ENCODE measurements at places on chromosomes 2 and 18. TPM values are rescaled to one million over a fixed set of nuclear protein-coding genes. Genes with fewer than 3 reads are reported as not detected.

CROCC2 gene
- not detected for total RNA-seq

PTPRN gene
- 0.09 TPM for total RNA-seq

GLI2 gene
- not detected for total RNA-seq

KCNIP3 gene
- not detected for total RNA-seq

DNA sequence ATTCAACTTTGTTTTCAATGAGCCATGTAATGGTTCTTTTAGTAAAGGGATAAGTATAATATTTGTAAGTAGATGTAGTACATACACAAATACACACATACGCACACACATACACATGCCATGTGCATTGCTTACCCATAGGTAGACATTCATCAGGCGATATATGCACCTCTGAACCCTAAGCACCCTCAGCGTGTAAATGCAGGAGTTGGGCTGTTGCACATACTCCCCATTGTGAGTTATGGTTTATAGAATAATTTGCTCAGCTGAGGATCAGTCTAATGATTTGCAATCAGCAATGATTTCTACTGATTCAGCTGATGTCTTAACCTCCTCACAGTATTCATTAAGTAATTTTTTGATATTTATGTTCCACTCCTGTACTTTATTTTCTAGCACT, 217.6 kb upstream of the ETAA1 start:
- DNase-seq = no peak

DNA sequence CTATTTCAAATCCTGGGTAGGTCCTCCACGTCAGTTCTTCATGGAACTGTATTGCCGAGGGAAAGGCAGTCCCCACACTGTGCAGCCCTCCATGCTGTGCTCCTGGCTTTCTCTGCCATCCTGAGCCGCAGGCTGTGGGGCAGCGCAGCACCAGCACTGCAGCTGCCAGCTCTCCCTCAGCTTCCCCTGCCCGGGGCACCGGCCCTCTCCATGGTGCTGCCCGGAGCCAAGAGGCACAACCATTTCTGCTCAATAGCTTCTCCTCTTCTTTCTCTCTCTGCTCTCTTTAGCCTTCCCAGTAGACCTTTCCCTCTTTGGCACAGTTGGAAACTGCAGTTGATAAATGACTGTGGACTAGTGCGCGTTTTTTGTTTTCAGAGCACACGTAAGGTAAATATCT, 12.1 kb downstream of the ANKRD23 start:
- no peak for DNase-seq

DNA sequence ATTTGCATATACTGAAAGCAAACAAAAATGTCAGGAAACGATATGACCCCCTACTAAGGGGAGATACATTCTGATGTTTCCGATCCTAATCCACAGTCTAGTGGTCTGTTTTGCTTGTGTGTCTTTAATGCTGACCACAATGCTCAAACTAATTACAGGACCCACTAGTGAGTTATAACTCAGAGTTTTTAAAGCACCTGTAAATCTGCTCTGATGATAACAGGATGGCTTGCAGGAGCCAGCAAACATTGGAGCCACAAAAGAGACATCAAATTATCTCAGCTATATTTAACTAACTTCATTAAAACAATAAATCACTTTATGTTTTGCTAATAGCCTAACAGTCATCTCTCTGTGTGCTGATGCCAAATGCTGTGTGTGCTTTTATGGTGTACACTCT, 300.3 kb downstream of the NBAS start:
- no peak for DNase-seq

DNA sequence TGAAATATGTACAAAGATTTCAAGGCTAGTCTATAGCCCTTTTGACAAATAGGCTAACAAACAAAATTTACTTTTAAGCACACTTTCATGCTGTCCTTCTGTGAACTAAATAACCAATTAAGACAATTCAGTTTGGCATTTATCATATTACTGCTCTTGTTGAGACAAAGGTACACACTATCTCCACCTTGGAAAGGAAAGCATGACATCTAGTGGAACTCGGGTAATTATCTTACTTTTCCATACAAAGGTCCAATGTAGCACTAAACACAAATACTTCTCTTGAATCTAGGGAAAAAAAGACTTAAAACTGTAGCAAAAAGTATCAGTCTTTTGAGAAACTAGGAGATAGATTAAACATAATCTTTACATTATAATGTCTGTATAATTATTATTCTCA, 125.0 kb upstream of the CD226 start:
- no peak for DNase-seq

DNA sequence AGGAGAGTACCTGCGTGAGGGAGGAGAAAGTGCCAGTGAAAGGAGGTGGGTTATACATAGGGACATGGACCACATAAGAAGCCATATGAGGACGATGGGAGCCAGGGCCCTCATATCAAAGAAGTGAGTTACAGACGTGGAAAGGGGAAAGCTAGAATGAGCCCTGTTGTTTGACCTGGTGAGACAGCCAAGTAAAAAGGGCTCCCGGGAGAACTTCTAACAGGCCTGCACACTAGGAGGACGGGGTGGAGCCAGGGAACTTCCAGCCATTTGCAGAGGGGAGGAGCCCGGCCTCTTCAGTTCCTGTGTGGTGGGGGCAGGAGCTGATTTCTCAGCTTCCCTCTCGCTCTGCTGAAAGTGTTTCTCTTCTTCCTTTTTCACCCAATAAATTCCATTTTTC, 84.1 kb upstream of the SLC66A3 start:
- no peak for DNase-seq

DNA sequence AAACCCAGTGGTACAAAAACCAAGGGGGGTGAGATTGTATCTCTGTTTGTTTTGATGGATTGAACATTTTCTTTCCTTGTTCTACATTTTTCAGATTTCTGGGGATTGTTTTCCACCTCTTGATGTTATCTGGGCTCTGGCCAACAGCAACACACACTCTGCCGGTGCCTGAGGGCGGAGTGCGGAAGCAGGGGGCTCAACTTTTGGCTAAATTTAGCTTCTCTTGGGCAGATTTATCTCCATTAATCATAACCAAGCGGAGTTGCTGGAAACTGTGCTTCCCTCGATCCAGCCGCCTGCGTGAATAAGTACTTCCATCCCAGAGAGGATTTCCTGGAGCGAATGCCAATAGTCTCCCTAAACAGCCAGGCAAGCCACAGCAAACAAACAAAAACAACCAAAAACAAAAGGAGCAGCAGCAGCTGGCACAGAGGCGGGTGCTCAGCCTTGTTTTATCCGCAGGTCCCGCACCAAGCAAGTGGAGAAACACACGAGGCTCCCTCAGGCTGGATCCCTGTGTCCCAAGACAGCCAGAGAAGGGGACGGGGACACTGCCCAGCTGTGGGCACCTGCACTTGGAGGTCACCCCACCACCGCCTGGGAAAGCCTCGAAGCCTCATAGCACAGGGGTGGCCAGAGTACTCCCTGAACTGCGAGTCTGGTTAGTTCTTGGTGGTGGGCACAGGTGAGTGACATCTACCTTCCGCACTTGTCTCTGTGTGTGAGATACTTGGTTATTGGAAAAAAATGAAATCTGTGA, 143.4 kb downstream of the NDUFA10 start:
- no peak for DNase-seq
